Hindlimb muscle (tissue), 1 donor: ENCODE measurements at places on chromosomes 7 and 10.

DNA sequence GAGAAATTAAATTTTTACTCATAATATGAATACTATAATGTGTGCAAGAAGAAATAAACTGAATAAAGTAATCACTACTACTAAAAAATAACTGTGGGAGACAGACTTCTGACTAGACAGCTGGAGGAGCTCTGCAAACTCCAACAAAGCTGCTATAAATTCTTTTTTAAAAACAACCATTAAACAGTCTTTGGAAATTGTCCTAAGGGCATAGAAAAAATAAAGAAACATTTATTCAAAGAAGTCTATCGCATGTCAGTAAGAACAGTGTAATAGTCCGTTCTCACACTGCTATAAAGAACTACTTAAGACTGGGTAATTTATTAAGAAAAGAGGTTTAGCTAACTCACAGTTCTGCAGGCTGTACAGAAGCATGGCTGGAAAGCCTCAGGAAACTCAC, 56.0 kb downstream of the ZPBP start:
- no peak for DNase-seq

GRCh38 chr7:50281680-50282445, 22.7 kb upstream of the IKZF1 start:
- DNase-seq: no peak

GRCh38 chr7:130356121-130356875, 11.7 kb downstream of the CPA5 start:
- peak; percentile 79 for DNase-seq

GRCh38 chr7:15508258-15508657, 53.6 kb downstream of the AGMO start:
- no peak for DNase-seq

- DNase-seq: no peak
These were observed 9.6 kb downstream of the TRIM56 start for GRCh38 chr7:101094791-101095375.

- no peak for DNase-seq
These were observed 16.5 kb upstream of the ARL4A start for GRCh38 chr7:12670743-12671520.

DNA sequence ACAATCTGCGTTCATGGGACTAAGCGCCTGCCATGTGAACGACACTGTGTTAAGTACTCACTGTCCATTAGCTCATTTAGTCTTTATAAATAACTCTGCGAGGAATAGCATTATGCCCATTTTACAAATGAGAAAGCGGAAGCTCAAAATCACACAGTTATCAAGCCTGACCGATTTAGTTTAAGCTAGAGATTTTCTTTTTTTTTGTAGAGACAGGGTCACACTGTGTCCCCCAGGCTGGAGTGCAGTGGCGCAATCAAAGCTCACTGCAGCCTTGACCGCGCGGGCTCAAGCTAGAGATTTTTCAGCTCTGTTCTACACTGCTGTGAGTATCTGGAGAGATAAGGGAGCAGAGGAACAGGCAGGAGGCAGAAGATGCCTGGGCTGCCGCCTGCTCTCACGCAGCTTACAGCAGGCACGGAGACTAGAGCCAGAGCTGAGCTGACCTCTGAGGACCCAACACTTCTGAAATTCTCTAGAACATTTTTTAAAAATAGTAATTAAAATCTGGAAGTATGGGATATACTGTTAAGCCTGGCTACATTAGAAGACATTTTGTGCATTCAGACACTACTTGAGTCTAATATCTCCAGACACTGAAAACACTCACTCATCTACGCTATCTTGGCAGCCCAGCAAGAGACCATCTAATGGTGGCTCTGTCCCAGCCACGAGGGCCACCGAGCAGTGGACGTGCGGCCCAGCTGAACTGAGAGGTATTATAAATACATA, 38.7 kb downstream of the GNA12 start:
- DNase-seq: no peak

- peak; percentile 28 for DNase-seq
These were observed 102.1 kb downstream of the RTKN2 start for GRCh38 chr10:62166331-62167131.
